Activated T-helper 1 cell treated with anti-CD3 and anti-CD28 coated beads, Interleukin-2, amount 50 U/mL, for 16 hours (primary cell): ENCODE measurements at places on chromosomes 6 and 20.

DNA sequence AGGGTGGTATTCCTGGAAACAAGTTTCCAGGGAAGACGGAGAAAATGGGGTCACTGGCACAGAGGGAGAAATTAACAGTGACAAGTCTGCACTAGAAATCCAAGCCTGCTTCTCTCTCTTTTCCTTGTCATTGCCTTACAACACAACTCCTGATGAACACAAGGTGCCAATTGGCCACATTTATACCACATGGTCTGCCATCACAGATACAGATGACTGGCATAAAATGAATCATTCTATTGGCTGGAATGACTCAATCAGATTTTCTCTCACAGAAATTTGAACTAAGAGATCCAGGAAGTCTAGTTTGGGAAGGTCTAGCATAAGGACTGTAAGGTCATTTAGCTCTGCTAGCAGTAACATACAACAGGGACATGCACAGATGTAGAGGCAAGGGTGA is 190.3 kb downstream of the LINC00237 start:
- no peak for DNase-seq

- DNase-seq: no peak
Observed at GRCh38 chr6:6330407-6330806, 9.9 kb upstream of the F13A1 start.

- DNase-seq: no peak
Observed at GRCh38 chr6:165186041-165186440, 123.4 kb downstream of the C6orf118 start.

GRCh38 chr20:25382704-25383370 is 7.8 kb downstream of the ABHD12 start:
- DNase-seq: no peak

- DNase-seq: no peak
Observed at GRCh38 chr6:141688916-141689315, 443.8 kb upstream of the GJE1 start.

GRCh38 chr6:113464960-113465359 is 392.2 kb upstream of the MARCKS start:
- no peak for DNase-seq

GRCh38 chr6:168222115-168223043 is 97.2 kb downstream of the DACT2 start:
- DNase-seq: no peak

DNA sequence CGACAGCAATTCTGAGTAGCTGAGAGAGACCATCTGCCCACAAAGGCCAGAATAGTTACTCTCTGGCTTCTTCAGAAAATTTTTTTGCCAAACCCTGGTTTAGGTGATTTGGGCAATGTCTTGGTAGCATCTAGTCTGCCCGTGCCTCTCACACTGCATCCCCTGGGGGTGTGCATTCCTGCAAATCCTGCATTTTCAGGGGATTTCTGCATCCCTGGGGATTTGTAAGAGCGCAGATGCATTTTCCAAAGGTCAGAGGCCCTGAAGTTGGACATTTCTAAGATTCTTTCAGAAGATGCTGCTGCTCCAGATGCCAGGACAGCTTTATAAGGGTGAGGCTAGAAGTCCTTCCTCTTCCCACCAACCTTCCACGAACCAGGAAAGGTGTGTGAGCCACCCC is 4.0 kb downstream of the CST9 start:
- DNase-seq: no peak

DNA sequence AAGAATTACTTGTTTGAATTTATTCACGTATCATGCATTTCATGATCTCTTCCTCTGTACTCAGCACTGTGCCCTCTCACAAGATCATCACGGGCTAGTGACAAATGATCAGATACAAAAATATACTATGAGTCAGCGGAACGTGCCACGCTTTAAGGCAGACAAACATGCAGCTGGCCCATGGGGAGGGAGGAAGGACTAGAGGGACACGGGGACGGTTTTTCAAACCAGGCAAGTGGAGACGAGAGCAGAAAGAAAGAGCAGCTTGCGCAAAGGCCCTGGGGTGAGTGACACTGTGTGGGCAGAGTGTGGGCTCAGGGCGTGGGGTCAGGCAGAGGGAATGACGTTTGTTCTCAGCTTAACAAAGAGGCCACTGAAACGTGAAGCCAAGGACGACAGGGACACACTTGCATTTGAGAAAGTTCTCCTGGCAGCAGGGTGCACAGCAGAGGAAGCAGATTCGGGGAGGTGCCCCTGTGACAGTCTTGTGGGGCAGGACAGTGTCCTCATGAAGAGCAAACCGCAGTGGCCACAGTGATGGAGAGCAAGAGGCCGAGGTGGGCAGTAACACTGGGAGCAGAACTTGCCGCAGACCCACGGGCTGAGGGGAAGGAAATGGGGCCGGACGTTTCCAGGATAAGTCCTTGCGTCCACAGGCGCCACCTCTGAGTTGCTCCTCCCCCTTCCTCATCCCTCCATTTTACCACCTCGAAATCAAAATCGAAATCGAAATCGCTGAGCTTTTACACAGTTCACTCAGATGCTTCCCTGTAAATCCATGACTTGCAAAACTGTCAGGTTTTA is 6.9 kb upstream of the RPS6KA2 start:
- DNase-seq: no peak

GRCh38 chr20:6994452-6994851 is 227.0 kb downstream of the BMP2 start:
- DNase-seq: no peak

- DNase-seq: no peak
Observed at GRCh38 chr6:42279144-42279781, 61.6 kb upstream of the MRPS10 start.

DNA sequence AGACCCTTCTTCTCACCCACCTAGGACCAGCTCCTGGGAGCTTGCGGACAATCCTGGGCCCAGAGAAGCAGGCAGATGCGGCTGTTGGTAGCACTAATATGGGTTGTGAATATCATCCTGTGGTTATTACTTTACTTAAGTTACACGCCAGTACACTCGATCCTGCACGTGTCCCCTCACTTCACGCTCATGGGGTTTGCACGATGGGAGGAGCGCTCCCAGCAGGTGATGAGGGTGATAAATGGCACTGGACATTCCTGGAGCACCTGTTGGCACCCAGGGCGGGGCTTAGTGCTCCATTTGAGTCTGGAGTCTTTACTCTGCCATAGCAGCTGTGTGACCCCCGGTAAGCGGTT is 335.1 kb downstream of the PREX1 start:
- no peak for DNase-seq

DNA sequence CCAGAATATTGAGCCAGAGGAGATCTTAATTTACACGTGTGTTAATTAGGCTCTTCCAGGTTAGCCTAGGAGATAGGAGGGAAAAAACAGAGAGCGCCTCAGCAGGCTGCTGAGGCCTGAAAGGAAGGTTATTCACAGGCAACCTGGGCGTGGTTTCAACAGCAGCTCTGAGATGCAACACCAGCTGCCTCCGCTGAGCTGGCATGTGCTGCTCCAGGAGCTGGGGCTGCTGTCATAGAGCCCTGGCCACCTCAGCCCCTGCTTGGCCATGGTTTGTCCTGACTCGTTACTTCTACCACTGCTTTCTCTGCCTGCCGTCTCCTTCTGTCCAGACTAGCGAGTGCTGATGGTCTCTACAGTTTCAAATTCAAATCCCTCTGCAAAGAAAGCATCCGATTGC is 32.4 kb upstream of the RPP40 start:
- DNase-seq: no peak

- no peak for DNase-seq
Observed at GRCh38 chr6:10725044-10725443, 2.2 kb downstream of the TMEM14C start.

DNA sequence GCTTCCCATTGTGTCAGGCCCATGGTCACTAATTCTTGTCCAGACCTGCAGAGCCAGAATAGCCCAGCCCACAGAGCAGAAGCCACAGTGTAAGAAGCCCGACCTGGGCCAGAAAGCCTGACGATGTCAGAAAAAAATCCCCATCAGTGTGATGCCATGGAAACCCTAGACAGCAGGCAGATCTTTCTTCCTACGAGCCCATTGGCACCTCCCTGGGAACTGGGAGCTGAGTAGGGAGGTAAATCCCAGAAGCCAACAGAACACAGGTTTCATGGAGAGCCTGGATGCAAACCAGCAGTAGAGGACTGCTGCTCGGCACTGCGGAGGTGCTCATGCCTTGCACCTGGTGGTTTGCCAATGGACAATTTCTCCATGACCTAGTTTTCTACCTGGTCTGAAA is 82.2 kb upstream of the SLC22A16 start:
- no peak for DNase-seq

GRCh38 chr6:103538381-103538780 is 1321.3 kb downstream of the HACE1 start:
- DNase-seq: no peak

GRCh38 chr20:58202044-58202443 is 26.4 kb downstream of the ANKRD60 start:
- no peak for DNase-seq

GRCh38 chr6:115362234-115362633 is 698.5 kb downstream of the FRK start:
- no peak for DNase-seq

DNA sequence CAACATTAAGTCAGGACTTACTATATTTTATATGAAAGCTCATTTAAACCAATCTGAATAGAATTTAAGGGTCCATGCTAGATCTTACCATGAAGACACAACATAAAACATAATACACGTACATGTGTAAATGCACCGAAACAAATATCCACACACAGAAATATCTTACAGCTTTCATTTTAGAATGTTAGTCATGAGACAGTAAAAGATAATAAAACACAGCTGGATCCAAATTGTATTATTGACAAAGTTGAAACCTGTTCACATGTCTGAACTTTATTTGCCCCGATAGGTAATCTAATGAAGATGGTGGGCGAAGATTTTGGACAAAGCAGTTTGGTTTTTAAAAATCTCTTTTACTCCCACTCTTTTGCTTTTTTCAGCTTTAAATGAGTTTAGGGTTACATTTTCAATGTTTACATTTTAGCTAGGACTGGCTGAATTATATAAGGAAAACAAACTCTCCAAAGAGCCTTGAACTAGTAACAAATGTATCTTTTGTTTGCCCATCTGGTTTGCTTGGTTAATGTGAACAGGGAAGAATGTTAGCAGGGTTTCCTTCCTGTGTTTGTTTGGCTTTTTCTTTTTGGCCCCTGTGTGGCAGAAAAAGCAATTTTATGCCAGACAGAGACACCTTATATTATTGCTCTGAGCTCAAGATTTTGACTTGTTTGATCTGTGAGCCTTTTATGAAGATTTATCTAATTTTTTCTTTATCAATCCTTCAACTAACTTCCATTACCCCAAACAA is 5.1 kb upstream of the TMEM181 start:
- DNase-seq: no peak

- no peak for DNase-seq
Observed at GRCh38 chr6:144659202-144660182, 374.4 kb downstream of the UTRN start.

GRCh38 chr20:62759981-62760431 is 36.3 kb upstream of the MRGBP start:
- no peak for DNase-seq

- DNase-seq: no peak
Observed at GRCh38 chr6:25193460-25194171, 85.6 kb upstream of the CARMIL1 start.

DNA sequence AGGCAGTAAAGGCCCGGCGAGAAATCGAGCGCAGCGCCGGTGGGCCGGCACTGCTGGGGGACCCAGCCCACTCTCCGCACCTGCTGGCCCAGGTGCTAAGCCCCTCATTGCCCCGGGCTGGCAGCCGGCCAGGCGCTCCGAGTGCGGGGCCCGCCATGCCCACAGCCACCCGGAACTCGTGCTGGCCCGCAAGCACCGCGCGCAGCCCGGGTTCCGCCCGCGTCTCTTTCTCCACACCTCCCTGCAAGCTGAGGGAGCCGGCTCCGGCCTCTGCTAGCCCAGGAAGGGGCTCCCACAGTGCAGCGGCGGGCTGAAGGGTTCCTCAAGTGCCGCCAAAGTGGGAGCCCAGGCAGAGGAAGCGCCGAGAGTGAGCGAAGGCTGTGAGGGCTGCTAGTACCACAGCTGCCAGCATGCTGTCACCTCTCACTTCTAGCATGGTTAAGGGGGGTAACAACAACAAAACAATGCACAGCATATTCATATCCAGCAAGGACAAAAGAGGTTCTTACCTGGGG is 11.3 kb upstream of the GMPR start:
- no peak for DNase-seq

DNA sequence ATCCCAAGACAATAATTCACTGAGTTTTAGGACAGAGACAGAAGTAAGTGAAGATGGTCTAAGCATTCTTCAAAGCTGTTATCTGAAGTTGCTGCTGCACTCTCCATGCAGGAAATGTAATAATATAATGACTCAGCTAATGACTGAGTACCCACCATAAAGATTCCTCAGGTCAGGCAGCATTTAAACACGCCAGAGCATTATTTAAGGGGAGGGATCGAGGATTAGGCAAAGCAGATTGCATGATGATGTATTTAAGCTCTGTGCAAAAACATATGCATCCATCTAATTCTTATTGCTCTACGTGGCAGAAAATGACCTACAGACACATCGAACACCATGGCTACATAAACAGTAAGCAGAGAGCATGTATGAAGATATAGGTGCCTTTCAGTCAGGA is 216.4 kb downstream of the UNC5CL start:
- DNase-seq: no peak

GRCh38 chr20:61835301-61835700 is 230.4 kb downstream of the TAF4 start:
- no peak for DNase-seq

DNA sequence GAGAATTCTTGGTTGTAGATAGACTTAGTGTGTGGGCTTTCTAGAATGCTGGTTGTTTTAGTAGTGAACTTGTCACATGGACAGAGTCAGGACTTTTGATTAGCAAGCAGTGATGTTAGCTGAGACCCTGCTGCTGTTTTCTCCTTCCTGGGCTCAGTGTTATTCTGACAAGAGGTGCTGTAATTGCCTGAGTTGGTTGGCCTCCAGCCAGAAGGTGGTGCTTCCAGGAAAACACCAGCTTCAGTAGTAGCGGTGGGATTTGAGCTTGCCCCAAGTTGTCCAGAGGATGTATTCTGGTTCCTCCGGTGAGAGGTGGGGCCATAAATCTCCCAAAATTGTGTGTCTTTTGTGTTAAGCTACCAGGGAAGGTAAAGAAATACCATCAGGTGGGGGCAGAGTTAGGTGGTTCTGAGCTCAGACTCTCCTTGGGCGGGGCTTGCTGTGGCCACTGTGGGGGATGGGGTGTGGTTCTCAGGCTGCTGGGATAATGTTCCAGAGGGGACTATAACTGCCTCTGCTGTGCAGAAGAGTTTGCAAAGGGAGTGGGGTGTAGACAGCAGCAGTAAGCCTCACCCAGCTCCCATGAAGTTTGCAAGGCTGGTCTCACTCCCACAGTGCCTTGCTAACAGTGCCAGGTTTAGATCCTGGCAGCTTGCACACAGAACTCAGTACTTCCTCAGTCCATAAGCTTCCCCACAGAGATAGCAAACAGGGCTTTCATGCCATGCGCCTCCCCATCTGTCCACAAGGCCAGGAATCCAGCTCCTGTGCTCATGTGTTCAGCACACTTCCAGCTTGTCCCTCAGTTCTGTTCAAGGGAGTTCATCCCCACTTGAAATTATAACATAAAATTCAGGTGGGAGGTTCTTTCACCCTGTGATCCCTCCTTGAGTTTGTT is 278.4 kb upstream of the PTCHD4 start:
- no peak for DNase-seq

DNA sequence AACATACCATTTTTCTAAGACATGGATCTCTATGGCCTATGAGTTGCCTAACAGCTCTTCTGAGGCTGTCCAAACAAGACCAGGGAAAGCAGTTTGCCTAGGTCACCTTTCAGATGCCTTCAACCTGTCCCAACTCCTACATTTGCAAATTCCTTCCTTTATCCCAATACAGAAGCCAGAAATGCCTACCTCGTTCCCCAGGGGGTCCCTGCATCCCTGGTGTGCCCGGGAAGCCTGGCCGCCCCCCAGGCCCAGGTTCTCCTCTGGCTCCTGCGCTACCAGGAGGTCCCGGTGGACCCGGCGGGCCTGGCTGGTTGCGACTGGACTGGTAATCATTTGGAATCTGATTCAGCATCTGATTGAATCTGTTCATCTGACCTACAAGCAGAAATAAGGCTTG is 115.9 kb downstream of the COL12A1 start:
- no peak for DNase-seq
